Stimulated activated CD8-positive, alpha-beta memory T cell treated with anti-CD3 and anti-CD28 coated beads, Interleukin-7, amount 100 ng/mL, for 1 hour (primary cell): ENCODE measurements at places on chromosomes 16 and 17.

GRCh38 chr16:624526-625070 lies 6.2 kb upstream of the WFIKKN1 start:
- no peak for DNase-seq

DNA sequence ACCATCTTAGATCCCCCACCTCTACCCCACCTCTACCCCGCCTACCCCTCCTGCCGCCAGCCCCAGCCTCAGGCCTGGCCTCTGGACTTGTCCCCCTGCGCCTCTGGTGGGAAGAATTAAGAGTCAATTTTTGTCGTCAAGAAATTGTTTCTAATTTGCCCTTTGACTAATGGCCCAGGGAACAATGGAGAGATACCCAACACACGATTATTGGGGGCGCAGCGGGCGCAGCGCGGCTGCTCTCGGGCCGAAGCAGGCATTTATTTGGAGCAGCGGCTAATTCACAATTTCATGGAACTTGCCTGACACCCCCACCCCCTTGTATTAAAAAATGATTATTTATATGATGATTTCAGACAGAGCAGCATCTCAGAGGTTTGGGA lies 4.4 kb upstream of the BAHCC1 start:
- DNase-seq, result no peak

GRCh38 chr16:8630255-8630953 lies 8.9 kb downstream of the METTL22 start:
- DNase-seq, result no peak

DNA sequence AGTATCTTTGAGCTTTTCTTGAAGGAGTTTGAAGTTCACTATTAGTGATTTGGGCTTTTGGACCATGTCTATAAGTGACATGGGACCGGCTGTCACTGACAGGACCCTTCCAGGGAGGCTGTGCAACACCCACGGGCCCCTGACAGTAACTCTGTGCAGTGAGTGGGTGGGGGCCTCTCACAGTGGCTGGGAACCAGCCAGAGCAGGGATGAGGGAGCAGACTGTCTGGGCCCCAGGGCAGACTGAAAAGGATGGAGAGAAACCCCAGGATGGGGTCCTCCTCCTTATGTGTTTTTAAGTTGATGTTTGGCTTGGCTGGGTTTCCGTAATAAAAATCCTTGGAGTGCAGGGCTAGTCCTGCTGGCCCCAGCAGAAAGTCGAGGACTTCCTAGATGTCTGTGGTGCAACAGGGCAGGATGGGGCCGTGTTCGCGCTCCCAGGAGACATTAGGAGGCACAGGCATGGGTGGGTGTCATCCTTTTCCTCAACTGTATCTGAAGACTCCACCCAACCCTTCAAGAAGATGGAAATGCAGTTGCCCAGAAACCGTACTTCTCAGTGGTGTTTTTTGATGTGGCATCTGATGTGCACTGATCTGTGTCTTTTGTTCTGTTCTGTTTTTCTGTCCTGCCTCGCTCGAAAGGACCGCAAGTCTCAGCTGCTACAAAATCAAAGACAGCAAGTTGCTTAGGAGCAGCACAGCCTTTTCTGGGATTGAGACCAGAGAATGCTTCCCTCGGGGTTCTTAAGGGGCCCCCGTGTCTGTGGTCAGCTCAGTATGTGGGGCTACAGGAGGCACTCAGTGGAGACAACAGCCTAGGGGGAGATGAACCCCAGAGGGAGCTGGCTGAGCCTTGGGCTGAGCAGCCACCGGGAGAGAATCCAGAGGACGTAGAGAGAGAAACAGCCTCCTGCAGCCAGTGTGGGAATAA lies 24.2 kb downstream of the PLD6 start:
- DNase-seq, result no peak

- DNase-seq, result no peak
These were observed 5.6 kb downstream of the KCTD13 start for GRCh38 chr16:29920288-29921033.

DNA sequence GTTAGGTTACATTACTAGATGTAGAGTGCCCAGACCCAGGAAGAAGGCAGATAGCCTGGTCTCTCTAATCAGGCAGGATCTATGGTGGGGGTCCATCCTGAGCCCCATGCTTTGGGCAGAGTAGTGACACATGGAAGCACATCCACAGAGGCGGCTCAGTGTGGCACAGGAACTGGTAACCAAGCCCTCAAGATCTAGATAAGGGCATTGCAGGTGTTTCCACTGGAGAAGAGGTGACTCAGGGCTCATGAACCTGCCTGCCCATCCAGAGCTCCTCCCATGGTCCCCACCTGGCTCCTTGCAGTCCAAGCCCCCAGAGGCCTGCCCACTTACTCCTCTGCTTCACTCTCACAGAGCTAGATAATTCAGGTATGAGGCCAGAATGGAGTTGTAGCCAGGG lies 62.0 kb upstream of the TMEM132E start:
- DNase-seq, result no peak

DNA sequence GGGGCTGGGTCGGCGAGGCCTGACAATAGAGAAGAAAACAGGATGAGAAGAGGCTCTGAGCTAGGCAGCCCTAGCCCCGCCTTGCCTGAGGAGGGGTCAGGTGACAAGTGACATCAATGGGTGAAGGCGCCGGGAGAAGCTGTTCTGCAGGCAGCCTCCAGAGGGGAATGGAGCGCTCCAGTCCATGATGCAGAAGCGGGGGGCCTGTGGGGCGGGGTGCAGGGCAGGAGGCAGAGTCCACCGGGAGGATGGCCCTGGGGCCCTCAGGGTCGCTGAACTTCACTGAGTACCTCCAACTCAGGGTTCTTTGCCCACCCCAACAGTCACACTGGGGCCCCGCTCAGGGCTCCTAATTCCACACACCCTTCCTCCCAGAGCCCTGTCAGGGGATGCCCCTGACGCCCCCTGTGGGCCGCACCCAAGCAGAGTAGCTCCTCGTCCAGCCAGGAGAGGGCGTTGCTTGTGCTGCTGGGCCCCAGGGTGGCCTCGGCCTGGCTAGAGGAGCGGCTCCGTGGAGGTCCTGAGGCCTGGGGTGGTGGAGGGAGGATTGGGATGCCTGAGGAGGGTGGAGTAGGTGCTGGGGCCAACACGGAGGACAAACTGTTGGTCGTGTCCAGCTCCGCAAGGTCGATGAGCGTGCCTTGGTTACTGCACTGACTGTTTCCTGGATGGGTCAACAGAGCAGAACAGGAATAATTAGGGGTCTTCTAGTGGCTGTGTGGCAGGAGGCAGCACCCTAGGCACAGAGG lies 20.8 kb downstream of the GGA3 start:
- no peak for DNase-seq

DNA sequence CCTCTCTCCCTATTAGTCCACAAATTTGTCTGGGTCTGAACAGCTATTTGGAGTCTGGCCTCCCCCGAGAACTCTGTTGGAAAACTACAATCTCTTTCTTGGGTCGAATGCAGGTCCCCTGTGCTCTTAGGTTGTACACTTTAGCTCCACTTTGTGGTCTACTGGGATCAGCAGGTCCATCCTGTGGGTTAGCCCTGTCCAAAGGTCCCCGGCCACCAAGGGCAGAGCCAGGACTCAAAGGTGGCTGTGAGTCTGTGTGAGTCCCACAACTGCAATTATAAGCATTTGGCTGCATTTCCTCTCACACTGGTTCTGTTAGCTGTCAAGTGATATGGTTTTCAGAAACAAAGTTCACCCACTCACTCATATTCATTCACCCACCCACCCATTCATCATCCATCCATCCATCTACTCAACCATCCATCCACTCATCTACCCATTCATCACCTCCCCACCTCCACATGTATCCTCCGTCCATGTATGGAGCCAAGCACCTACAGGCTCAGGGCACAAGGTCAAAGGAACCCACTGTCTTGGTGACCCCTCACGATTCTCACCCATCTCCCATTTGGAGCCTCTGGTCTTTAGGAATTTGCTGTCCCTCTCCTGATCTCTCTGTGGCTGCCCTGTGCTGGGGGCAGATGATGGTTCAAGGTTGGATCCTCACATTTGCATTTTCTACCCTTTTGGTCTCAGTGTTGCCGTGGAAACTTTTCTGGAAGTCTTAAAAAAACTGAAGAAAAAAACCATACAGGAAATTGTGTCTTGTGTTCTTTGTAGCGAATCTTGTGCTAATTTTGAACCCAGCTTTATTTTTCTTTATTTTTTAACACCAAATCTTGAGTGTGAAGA lies 45.8 kb downstream of the IRF8 start:
- no peak for DNase-seq

- DNase-seq, result no peak
These were observed 43.2 kb downstream of the CUEDC1 start for GRCh38 chr17:57911834-57912673.

GRCh38 chr17:4433515-4434031 lies at the start of gene SPNS3:
Gene SPNS3 (plus strand): TSS chr17:4433940. CDS start chr17:4433968, 28 bp downstream.
- DNase-seq, result no peak

- DNase-seq, result no peak
These were observed 157.8 kb upstream of the FAM20A start for GRCh38 chr17:68759002-68759342.

GRCh38 chr17:71142333-71142732 lies 973.0 kb downstream of the KCNJ2 start:
- no peak for DNase-seq

GRCh38 chr17:7014995-7015958 lies 2.9 kb downstream of the RNASEK start:
- peak; percentile 57 for DNase-seq

- DNase-seq, result no peak
These were observed 262.7 kb upstream of the KCNJ16 start for GRCh38 chr17:69812240-69812837.

DNA sequence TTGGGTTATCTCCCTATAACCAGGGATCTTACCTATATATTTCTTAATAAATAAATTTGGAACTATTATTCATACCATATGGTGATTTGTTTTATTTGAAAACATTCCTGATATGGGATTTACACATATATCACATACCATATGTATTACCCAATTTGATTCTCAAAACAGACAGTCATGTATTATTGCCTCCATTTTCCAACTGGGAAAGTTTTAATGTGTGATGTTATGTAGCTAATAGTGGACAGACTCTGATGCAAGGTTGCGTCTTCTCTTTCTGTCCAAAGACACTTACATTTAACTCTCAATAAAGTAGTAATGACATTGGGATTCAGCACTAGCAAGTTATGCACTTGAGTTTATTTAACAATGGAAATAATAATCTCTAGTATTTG lies 1.1 kb downstream of the KRTAP9-9 start:
- DNase-seq, result no peak

DNA sequence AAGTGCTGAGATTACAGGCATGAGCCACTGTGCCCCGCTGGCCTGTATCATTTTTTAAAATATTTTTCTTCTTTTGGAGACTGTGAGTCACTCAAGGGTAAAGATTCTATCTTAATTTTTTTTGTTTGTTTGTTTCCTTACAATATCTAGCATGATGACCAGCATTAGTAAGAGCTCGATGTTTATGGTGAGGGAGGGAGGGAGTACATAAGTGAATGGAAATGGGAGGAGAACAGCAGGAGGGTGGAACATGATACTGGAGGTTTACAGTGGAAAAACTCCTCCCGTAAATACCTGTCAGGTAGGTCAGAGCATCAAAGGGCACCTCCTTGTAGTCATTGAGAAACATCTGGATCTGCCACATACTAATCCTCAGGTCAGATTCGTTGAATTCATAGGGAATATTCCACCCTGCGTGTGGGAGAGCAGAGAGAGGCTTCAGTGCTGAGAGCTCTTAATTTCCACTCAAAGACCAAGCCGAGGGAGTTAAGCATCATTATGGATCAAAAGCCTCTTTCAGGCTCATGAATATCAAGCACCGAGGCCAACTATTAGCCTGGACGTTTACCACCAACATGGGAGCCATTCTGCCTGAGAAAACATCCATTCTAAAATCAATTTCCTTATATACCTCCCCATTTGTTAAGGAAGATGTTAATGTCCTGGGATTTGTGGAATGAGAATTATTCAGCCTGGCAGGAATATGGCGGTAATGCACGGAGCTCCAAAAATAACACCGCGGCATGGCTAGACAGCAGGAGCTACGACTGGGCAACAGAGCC lies 51.8 kb downstream of the LYRM1 start:
- no peak for DNase-seq

DNA sequence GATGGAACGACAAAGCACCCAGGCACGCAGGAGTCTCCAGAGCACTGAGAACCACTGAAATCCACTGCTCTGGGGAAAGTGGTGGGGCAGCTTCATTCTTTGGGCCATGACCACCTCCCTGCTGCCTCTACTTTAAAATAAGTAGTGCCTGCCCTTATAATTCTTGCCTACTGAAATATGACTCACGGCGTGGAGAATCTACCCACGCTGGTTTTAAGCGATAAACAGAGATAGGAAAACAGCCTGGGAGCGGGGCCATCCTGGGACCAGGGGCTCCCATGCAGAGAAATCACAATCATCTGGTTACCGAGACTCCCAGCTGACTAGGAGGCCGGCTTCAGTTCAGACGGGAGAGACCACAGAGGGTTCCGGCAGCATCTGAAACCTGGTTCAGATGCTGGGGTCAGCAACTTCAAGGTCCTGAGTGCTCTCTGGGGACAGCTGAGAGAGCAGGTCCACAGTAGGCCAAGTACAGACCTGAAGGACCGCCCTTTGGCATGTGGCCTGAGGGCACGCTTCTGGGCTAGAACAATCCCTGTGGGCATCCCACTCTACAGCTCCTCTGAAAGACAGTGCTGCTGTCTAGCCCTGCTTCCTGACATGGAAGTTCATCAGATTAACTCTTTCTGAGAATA lies 8.6 kb upstream of the DHRS13 start:
- DNase-seq, result no peak

DNA sequence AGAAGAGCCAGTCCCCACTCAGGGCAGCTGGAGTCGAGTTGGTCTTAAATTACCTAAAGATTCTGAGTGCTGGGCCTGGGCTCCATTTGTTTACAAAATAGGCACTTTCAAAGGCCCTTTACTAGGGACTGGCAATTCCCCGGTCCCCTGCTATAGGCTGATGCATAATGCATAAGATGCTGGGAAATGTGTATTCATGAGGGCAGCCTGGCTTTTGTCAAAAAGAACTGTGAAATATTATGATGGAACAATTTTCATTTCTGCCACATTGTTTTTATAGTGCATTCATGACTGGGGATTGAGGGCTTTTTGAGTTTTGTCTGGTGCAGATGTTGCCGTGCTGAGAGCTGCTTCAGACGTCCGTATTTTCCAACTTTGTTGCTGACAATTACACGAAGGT lies 617.0 kb upstream of the CDH5 start:
- DNase-seq, result no peak

GRCh38 chr17:7307686-7308624 lies 527 bp downstream of the EIF5A start:
- no peak for DNase-seq
